ENCODE measurements at places on chromosomes 16 and 17.

DNA sequence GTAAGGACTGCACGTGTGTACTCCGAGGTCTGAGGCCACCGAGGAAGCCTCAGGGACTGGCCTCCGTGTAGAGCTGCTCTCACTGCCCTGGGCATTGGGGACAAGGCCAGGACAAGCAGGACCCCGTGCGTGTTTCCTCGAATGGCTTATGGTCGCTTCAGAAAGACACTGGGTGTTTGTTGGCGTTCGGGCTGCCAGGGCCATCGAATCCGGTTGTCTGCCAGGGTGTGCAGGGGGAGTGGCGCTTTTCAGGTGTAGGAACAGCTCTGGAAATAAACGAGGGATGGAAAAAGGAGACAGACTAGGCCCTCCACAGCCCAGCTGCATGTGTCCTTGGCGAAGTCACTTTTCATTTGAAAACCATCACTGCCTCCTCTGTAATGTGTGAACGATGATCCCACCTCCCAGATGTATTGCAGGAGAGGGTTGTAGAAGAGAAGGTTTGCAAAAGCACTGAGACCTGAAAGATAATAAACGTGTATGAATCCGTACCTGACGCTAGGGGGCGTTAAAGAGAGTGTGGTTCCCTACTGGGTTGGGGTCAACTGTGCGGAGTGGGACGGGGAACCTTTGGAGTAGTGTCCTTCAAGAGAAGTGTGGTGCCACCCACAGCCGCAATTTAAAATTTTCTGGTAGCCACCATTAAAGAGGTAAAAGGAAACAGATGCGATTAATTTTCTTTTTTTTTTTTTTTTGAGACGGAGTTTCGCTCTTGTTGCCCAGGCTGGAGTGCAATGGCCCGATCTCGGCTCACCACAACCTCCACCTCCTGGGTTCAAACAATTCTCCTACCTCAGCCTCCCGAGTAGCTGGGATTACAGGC lies 2.1 kb upstream of the ZSCAN10 start:
- no peak for DNase-seq

DNA sequence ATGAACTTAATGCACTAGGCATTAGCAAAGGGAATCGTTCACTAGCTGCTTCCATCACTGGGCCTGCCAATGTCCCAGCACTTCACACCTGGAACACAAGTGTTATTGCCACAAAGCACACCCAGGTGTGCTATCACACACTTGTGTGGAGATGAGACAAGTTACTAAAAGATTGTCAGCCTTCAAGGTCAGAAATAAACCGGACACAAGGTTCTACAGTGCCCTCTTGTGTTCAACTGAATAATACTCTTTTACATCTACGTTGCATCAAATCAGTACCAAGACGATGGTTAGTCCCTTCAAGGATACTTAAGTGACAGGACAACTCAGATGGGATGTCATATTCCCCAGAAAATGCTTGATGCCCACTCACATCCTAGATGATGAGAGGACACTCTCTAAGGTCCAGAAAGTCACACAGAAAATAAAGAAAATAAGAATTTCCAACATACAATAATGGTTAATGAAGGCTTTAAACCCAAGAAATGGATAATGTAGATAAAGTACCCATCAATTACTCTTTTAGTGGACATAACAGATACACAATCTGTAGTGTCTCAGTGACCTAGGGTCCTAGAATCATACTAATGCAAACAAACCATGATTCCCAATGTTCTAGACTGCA lies 16.4 kb upstream of the GLG1 start:
- DNase-seq, result no peak

- no peak for DNase-seq
These were observed 84.3 kb downstream of the BMERB1 start for GRCh38 chr16:15518381-15519351.

DNA sequence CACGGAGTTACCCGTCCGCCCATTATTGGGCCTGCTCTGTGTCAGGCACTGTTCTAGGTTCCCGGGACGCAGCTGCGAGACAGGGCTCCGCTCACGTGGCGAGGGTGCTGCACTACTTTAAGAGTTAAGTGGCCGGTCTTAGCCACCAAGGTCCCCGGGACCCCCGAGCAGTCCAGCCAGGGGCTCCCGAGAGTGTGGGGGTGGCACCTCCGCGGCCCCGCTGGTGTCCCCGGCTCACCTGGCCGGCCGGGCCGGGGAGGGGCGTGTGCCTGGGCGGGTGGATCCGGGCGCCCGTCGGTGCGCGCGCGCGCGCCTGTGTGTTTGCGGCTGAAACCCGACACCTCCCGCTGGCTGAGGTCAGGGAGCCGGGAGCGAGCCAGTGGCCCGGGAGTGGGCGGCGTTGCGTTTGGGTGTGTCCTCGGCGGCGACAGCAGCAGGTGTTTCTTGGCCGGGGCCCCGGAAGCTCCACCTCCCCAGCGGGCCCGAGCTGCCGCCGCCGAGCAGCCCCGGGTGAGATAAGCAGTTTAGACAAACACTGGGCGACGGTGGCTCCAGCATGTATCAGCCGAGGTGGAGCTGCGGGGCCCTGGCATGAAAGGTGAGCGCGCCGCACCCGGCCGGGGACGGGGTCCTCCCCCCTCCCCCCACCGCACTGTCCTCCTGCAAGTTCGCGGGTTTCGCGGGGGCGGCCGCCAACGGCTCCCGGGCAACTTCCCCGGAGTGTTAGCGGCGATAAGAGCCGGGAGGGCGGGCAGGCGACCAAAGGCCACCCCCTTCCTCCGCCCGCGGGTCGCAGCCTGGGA lies at the start of gene GSE1:
GSE1 (plus strand) TSS at position 522 of the 803 bp plus-strand sequence; CDS start at position 592, 70 bp downstream.
- no peak for DNase-seq

DNA sequence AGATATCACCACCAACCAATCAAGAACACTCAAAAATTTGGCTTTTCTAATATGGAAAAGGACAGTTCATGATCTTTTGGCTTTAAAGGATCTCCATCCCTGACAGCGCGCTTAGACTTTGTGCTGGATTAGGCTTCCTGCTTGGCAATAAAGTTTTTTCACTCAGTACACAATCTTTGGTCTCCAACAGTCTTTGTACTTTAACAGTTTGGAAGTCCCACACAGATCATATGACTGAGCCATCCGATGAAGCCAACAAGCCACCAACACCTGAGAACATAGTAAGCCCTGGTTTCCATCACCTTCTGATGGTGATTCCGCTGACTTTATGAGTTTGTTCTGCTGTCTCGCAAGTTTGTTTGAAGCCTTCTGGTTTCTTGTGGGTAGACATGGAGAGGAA lies 34.3 kb downstream of the SMURF2 start:
- DNase-seq, result no peak

GRCh38 chr17:36813957-36814563 lies 123.2 kb upstream of the LHX1 start:
- no peak for DNase-seq

- DNase-seq, result no peak
These were observed 46.5 kb downstream of the IRX5 start for GRCh38 chr16:54977211-54977610.

- no peak for DNase-seq
These were observed 75.5 kb downstream of the BMERB1 start for GRCh38 chr16:15509593-15510535.

GRCh38 chr17:68497885-68498319 lies 14.3 kb upstream of the PRKAR1A start:
- DNase-seq, result no peak

DNA sequence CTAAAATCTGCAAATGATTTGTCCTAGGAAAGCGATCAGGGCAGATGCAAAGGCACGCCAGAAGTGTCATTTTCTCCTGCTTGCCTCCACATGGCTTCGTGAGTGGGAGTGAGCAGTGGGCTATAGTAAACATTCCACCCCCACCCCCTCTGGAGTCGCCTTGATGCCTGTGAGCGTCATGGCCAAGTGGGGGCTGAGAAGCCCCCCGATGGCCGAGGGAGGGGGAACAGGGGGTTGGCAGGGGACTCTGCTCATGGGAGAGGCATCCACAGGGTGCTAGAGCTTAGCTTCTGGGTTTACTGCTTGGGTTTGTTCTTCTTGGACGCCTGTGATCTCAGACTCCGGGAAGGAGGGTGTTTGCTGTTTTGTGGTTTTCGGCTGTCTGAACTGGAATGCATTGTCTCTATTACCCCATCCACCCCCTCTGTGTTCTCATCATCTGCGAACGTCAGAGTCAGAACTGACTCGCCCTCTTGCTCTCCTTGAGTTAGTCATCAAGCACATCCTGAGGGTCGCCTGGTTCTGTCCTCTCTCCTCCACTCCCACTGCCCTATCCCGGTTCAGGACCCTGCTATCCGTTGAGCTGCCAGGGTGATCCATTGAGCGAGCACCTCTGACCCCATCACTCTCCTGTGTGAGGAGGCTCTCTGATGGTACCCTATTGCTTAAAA lies 15.4 kb downstream of the TNS4 start:
- no peak for DNase-seq

DNA sequence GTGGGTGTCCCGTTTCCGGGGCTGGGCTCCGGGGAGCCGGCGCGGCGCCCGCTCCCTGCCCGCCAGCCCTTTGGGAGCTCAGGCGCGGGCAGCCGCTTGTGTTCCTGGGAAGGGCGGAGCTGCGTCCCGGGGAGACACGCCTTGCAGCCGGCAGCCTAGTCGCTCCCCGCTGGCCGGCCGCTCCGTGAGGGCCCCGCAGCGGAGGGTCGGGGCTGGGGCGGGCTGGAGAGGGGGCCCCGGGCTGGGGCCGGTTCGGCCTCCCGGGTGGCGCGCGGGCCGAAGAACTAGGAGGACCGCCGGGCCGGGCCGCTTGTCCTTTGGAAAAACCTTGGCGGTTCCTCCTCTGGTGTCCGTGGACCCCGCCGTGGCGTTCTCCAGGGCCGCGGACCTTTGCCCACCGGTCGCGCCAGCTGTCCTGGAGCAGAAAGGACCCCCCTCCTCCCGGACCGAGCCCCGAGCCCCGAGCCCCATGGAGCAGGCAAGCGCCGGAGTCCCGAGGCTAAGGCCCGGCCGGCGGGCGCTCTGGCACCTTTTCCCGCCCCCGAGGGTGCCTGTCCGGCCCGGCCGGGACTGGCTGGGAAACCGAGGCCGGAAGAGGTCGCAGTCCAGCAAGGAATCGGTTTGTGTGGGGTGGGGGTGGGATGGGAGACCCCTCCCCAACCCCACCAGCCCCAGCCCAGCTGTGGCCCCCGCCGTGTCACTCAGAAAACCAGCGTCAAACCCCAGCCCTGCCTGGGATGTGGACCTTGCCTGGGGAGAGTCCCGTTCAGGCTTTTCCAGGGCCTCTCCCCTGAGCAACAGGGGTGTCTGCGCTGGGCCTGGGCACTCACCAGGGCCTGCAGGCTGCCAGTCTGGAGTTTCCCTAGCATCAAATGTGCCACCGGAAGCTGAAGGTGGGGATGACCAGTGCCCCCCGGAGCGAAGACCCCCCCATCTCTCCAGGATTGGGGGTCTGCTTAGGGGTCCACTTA lies 6.8 kb upstream of the TBC1D3B start:
- no peak for DNase-seq

GRCh38 chr17:538181-538973 lies 176.3 kb downstream of the VPS53 start:
- no peak for DNase-seq

DNA sequence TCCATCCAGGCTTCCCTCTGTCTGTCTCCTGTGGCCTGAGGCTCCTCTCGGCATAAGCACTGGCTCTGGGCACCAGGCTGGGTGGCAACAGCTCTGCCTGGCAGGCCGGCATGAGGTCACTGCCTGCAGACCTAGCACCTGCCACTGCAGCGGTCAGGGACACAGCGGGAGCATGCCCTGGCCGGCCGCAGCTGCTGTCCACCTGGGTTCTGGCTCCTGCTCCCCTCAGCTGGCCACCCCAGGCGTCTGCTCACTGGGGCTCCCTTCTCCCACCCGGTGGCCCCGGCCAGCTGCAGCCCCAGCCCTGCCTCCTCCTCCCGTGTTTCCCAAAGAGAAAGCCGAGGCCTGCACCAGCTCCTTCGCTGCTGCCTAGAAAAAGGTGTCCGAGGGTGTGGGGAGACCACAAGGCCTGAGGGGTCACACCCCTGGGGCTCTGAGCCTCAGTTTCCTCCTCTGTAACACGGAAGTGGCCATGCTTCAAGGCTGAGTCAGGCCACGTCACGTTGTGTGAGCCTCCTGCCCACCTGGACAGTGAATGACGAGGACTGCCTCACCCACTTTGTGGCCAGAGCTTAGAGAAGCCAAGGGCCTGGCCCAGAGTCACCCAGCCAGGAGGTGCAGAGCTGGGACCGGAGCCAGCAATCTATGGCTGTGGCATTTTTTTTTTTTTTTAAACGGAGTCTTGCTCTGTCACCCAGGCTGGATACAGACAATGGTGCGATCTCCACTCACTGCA lies 6.7 kb downstream of the NTHL1 start:
- no peak for DNase-seq

GRCh38 chr16:75206749-75207451 lies at the start of gene CTRB2:
CTRB2 (minus strand) TSS chr16:75207161; CDS start chr16:75207141, 20 bp downstream.
- DNase-seq, result no peak

GRCh38 chr17:17044846-17045561 lies 2.7 kb downstream of the MPRIP start:
- DNase-seq, result no peak

DNA sequence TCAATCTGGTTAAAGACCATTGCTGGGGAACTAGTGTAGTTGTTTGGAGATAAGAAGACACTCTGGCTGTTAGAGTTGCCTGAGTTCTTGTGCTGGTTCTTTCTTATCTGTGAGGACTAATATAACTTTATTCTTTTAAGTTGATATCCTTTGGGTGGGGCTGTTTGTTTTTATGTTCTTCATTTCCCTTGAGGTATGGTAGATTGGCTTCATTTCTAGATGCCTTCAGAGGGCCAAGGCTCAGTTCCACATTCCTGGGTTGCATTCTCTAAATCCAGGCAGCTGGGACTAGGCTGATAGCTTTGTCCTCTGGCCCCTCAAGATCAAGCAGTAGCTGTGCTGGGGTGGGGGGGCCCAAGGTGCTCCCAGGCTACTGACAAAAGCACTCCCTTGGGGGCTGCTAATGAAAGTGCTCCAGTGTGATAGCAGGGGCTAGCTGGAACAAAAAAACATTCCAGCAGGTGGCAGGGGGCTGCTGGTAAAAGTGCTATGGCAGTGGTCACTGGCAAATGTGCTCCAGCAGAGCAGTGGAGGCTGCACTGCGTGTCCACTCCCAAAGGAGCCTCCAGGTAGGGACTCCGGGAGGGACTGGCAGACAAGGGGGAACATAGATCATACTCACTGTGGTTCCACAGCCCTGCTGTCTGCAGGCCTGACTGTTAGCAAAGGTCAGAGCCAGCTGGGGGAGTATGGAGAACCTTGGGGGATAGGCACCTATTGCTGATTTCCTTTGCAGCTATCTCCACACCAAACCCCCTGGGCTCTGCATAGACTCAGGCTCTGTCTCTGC lies 45.9 kb upstream of the KCNJ16 start:
- DNase-seq, result no peak

DNA sequence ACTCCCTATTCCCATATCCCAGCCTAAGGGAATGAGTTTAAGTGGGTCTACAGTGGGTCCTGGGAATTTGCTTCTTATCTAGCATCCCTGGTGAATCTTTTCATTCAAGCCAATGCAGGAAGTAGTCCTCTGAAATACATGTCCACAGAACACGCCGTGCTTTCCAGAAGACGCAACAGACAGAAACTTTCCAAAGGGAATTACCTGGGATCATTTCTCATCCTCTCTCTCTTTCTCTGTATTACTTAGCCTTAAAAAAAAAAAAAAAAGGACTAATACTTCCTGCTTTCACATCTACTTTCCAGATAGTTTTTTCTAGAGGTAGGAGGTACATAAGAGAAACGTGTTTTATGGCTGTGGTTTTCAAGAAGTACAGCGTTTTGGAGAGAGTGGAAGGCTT lies 499.0 kb downstream of the MAF start:
- no peak for DNase-seq

- no peak for DNase-seq
These were observed 4.2 kb downstream of the TTC19 start for GRCh38 chr17:16003841-16004240.

Measured in activated naive CD4-positive, alpha-beta T cell (primary cell).